ENCODE measurements at places on chromosomes 16 and 17.
A peak's percentile ranks its signal among the peaks of the same experiment; 100 is the strongest.

- no peak for DNase-seq
These were observed 6.2 kb downstream of the C17orf100 start for GRCh38 chr17:6657633-6658287.

GRCh38 chr17:62150471-62150870, 85.4 kb upstream of the MED13 start:
- no peak for DNase-seq

GRCh38 chr16:14302031-14302398, 230.9 kb downstream of the MRTFB start:
- peak; percentile 82 for DNase-seq

DNA sequence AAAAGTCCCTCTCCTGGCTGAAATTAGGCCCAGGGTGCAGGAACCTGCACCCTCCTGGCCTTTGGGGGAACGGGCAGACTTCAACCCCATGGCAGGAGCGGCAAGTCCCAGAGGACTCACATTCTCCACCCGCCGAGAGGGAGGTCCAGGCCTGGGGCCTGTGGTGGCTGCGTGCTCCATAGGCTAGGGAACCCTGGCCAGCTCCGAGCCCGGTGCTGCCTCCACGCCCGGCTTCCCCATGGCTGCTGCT, 130 bp downstream of the CCDC78 start:
- DNase-seq, result no peak

GRCh38 chr17:42394838-42395237, 6.6 kb upstream of the STAT3 start:
- no peak for DNase-seq

DNA sequence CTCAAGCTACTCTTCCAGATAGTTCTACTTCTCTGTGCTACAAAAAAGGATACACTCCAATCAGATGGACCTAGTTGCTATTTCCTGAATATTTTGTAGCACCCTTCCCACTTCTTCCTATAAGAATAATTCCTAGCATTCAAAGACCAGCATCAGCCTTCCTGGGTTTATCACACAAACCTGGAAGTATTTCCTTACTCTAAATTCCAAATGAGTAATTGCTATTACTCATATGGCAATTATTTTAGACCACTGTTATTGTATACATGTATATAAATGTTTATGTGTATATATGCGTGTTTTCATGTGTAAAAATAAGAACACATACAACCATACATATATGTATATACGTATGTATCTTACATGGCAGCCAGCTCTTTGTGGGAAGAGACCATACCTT, 130.6 kb downstream of the MYO1D start:
- no peak for DNase-seq

GRCh38 chr16:69384974-69385373, 833 bp downstream of the TERF2 start:
- no peak for DNase-seq

DNA sequence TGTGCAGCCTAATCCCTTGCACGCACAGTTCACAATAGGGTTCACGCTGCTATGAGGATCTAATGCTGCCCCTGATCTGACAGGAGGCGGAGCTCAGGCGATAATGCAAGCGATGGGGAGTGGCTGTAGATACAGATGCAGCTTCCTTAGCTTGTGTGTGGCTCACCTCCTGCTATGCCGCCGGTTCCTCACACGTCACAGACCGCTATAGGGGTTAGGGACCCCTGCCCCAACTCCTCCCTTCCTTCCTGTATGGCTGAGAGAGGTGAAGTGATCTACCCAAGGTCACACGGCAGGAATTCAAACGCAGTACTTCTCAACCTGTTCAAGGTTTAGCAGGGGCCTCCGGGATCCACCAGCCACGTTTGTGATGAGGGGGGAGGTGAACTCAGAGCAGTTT, 13.4 kb upstream of the PLLP start:
- DNase-seq, result no peak
